ENCODE measurements at places on chromosomes 11 and 22. TPM values are rescaled to one million over a fixed set of nuclear protein-coding genes. Genes with fewer than 3 reads are reported as not detected.

Gene SLC6A5
- not detected for total RNA-seq

Gene MYRF
- total RNA-seq, result 6.0 TPM

- no peak for DNase-seq
These were observed 23.3 kb downstream of the ARL14EP start for GRCh38 chr11:30346068-30346688.

Gene SLC3A2
- 410 TPM for total RNA-seq

DNA sequence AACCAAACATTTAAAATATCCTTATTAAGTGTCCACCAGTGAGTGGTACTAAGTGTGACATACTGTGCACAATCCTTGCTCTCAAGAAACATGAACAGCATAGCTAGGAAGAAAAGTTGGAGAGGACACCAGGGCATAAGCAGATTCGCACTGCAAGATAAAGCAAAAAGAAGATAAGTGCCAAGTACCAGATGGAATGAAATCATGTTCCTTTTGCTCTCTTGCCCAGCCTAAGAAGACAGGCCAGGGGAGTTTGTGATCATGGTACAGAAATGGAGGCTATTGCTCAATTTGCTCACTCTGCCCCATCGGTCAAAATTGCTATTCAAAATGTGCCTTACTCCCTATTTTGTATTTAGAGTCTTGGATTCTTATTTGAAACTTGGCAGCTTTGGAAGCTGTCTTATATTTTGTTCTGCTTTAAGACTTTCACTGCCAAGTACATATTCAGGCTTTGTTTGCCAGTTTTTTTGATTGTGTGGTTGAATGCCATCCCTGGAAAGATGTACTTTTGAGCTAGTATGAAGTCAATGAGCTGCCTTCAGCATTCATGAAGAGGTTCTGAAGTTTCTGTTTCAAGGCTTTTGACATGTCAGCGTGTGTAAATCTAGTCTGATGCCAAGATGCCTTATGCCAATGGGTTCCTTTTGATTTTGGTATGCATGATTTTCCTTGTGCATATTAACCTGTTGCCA is 90.3 kb downstream of the PAX6 start:
- DNase-seq, result no peak

GRCh38 chr11:103792981-103793468 is 243.4 kb upstream of the DDI1 start:
- no peak for DNase-seq

DNA sequence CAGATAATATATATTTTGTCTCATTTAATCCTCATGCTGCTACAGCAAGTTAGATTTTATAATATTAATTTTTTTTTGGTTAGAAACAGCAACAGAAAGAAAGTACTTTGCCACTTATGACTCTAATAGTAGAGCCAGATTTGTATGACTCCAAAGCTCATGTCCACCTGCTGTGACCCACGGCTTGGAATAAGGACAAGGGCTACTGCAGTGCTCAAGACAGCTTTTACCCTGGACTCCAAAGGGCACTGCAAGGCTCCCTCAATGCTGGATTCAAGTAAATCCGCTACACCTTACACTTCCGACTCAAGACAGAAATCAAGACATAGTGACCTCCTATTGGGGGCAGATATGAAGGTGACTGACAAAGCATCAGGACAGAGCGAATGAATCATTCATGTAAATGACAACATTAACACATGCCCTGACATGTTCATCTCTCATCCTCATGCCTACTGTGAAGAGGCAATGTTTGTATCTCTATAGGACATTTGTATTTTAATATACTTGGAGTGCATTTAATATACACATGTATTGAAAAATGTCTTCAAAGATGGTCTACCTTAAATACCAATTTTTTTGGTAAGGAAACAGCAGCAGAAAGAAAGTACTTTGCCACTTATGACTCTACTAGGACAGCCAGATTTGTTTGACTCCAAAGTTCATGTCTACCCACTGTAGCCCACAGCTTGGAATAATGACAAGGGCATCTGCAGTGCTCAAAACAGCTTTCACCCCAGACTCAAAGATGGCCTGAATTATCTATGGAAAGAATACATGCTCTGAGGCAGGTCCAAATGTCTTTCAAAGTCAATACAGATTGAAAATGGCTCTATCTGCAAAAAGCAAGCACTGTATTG is 375.6 kb upstream of the CCDC90B start:
- no peak for DNase-seq

Gene SCN4B
- total RNA-seq, result 2.8 TPM

Measured in H1 (cell line).